ENCODE measurements at places on chromosomes 11 and 22.

DNA sequence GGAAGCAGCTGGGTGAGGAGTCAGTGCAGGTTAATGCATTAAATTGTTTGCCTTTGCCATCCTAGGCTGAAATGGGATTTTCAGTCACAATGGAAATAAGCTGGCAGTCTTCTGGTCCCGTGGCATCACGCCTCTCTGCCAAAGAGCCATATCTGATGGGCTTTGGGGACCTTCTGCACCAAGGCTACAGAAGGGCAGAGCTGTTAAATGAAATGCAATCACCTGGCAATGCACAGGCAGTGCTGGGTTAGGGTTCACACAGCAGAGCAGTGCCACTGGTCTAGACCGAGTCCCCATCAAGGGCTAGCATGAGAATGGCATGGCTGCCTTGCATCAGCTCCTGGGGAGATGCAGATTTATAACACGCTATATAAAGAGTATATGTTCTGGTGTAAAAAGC lies 749.2 kb downstream of the NTM start:
- no peak for DNase-seq

DNA sequence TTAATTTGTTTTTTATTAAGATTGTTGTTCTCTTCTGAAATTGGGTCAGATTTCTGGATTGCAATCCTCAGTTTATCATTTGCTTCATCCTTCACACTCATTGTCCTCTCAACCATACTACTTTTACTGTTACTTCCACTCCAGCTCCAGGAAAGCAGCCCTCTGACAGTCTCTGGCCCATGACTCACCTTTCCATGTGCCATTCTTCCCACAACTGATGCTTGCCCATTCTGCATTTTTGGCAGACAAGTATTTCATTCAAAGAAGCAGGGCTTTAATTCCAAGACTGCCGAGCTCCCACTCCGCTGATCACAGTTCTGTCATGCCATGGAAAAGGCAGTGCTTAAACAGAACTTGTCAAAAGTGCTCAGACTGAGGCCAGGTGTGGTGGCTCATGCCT lies 139.2 kb downstream of the WNT11 start:
- no peak for DNase-seq

DNA sequence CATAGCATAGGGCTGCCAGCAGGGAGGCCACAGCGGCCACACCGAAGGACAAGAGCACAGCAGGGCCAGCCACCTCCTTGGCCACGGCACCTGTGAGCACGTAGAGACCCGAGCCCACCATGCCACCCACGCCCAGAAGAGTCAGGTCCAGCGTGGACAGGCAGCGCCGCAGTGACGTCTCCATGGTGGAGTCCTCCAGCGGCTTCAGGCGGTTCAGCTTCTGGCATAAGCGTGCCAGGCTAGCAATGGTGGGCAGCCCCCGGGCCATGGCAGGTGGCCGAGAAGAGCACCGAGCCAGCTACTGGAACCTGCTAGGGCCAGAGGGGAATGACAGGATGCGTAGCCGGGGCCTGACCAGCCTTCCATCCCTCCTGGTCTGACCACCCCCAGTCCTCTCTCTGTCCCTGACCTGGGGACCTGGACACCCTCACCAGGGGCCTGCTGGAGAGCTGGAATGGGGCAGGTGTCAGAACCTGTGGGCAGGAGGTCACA lies 770 bp downstream of the SLC7A4 start:
- no peak for DNase-seq

GRCh38 chr11:101974255-101974654 lies 57.9 kb upstream of the ANGPTL5 start:
- no peak for DNase-seq

GRCh38 chr11:46162700-46163099 lies 41.4 kb upstream of the PHF21A start:
- DNase-seq, result no peak

DNA sequence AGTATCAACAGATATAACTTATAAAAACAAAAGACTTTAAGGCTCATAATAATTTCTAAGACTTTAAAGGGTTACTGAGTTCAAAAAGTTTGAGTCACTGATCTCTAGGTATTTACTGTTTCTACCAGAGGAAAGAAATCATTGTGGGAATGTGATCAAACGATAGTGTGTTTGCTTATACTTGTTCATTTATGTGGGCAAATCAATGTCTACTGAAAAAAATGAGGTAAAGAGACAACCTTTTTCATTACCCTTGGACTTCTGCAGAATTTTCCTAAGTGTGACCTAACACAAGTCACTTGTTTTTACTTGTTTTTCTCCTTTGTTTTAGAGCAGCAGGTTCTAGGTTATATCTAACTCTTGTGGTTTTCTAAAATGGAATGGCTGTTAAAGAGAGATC lies 65.4 kb downstream of the PRR5L start:
- no peak for DNase-seq

Data from CD4-positive, alpha-beta T cell treated with Interleukin-6 at 100 ng/mL for 8 hours (primary cell).